ENCODE measurements at places on chromosomes 7 and 10.

GRCh38 chr10:132155723-132156381, 30.9 kb upstream of the DPYSL4 start:
- no peak for DNase-seq
- H3K27me3 ChIP-seq: no peaks in the 10 kb centered on the region
- H3K4me1 ChIP-seq: no peaks in the 10 kb centered on the region
- H3K27ac ChIP-seq: no peak overlapping the region
- no peaks in the 10 kb centered on the region for H3K36me3 ChIP-seq

DNA sequence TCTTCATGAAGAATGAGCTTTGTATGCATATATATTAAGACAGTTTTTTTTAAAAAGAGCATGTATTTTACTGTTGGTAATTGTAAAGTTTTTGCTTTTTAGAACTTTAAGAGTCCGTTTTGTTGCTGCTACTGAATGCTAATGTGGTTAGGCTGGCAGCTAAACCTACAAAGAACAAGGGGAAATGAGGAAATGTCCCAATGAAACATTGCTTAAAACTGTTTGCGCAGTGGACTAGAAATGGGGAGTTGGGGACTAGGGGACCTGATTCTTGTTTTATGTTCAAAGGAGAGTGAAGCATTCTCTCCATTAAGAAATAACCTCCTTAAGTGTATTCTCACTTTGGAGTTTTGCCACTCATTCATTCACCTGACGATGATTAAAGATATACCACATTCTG, 5.7 kb downstream of the NRF1 start:
- no peaks in the 10 kb centered on the region for H3K36me3 ChIP-seq
- H3K4me1 ChIP-seq: peaks cover 7% of the 10 kb centered on the region
- no peak overlapping the region for H3K27ac ChIP-seq
- no peaks in the 10 kb centered on the region for H3K27me3 ChIP-seq

DNA sequence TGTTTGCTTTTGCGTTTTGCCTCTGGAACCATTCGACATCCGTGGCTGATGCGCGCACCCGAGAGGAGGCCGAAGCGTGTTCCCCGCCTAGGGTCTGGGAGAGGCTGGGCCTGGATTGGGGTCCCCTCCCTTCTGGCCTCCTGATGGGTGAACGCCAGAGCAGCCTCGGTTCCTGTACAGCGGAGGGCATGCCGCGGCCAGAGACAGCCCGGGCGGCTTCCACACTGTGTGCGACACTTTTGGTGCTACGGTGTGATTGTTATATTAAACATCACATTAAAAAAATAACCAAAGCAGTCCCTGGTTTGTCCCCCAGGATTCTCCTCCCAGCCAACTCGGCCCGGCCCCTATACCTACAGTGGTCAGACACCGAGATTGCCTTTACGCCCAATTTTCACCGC, 3.7 kb upstream of the HOXA7 start:
- H3K4me3 ChIP-seq: no peak overlapping the region
- peaks cover 86% of the 10 kb centered on the region for H3K27me3 ChIP-seq
- peaks cover 12% of the 10 kb centered on the region for H3K4me1 ChIP-seq
- no peak for DNase-seq
- H3K36me3 ChIP-seq: no peaks in the 10 kb centered on the region
- H3K27ac ChIP-seq: no peak overlapping the region

GRCh38 chr7:159167139-159167538, 22.5 kb upstream of the VIPR2 start:
- DNase-seq: no peak
- no peak overlapping the region for H3K27ac ChIP-seq
- no peak overlapping the region for H3K4me3 ChIP-seq
- H3K27me3 ChIP-seq: no peaks in the 10 kb centered on the region
- H3K4me1 ChIP-seq: no peaks in the 10 kb centered on the region

DNA sequence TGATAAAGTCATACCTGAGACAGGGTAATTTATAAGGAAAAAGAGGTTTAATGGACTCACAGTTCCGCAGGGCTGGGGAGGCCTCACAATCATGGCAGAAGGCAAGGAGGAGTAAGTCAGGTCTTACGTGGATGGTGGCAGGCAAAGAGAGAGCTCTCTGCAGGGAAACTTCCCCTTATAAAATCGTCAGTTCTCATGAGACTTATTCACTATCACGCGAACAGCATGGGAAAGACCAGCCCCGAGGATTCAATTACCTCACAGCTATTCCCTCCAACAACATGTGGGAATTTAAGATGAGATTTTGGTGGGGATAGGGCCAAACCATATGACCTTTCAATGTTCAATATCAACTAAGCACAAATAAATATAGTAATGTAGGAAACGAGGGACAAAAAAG, 559.4 kb upstream of the KCND2 start:
- H3K27ac ChIP-seq: no peak overlapping the region
- H3K27me3 ChIP-seq: no peaks in the 10 kb centered on the region
- H3K4me3 ChIP-seq: no peak overlapping the region
- no peaks in the 10 kb centered on the region for H3K4me1 ChIP-seq
- DNase-seq: no peak

DNA sequence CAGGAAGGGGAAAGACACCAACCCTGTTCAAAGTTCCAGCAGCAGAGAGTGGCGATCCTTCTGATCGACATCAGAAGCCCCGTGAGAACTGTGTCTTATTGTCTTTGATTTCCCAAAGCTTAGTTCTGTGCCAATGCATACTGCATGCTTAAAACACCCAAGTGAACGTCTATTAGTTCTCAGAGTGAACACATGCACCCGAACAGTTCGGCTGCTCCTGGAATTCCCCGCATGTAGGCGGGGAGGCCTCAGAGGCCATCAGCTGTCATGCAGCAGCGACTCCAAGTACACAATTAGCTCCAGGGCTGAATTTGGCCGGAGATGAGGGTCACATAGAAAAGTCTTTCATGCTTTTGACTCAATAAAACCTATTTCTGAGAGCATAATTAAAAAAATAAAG, 276.9 kb downstream of the ZMYND11 start:
- no peaks in the 10 kb centered on the region for H3K27me3 ChIP-seq
- peaks cover 5% of the 10 kb centered on the region for H3K36me3 ChIP-seq
- peaks cover 12% of the 10 kb centered on the region for H3K4me1 ChIP-seq
- no peak overlapping the region for H3K4me3 ChIP-seq

DNA sequence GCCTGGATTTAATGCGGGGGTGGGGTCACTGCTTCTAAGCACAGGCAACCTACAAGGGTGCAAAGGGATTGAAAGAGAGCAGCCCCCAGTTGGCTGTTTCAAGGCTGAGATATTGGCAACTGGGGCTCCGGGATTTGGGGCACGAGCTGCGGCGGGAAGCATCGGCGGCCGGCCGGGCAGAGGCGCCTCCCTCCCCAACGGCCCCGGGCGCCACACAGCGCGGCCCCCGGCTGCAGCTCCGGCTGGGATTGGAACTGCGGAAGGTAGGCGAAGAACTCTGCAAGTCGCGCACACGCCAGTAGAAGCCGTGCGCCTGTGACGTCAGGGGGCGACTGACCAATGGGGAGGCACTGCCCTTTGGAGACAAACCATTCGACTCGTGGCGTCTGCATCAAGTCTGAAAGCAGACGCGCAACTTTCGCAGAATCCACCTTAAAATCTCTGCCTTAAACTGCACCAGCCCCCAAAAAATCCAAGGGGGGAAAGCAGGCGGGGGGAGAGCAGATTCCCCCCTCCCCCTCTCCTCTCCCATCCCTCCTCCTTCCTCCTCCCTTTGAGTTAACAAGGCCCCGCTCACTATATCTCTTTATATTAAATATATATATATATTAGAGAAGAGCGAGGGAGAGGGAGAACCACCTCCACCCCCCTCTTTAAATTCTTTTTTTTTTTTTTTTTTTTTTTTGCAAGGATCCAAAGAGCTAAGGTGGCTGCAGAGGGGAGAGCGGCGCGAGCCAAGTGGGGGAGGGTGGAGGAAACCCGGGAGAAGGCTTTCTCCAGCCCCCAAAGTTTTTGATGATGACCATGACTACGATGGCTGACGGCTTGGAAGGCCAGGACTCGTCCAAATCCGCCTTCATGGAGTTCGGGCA, at the start of gene DLX6:
Gene DLX6 (plus strand): TSS at position 371 of the 872 bp plus-strand sequence. CDS start 425 bp downstream, at position 796.
- H3K27me3 ChIP-seq: no peaks in the 10 kb centered on the region
- no peaks in the 10 kb centered on the region for H3K36me3 ChIP-seq
- peaks cover 29% of the 10 kb centered on the region for H3K4me1 ChIP-seq
- peak within 1 kb of the TSS; percentile 75 for H3K4me3 ChIP-seq
- peak; percentile 99 for DNase-seq

- peaks cover 7% of the 10 kb centered on the region for H3K4me1 ChIP-seq
- no peak overlapping the region for H3K27ac ChIP-seq
- no peaks in the 10 kb centered on the region for H3K36me3 ChIP-seq
- H3K27me3 ChIP-seq: no peaks in the 10 kb centered on the region
- DNase-seq: no peak
- no peak overlapping the region for H3K4me3 ChIP-seq
Measured at GRCh38 chr10:44193166-44193565, 191.7 kb downstream of the CXCL12 start.

DNA sequence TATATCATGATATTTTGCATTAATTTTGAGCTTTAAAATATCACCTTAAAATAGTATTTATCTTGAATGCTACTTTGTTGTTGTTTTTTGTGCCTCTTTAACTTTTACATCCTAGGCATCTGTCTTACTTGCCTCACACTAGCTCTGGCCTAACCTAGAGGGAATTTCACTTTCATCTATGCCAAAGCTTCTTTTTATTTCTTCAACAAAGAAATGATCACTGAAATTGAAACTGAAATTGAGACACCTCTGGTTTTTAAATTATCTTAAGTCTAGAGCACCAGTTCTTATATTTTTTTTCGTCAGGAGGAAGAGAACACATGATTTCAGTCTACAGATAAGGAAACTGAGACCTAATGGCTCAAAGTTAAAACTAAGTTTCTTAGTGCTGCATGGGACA, 3.5 kb upstream of the SCIN start:
- no peak overlapping the region for H3K4me3 ChIP-seq
- no peaks in the 10 kb centered on the region for H3K36me3 ChIP-seq
- no peak overlapping the region for H3K27ac ChIP-seq
- no peak for DNase-seq

GRCh38 chr10:18735711-18736110, 76.5 kb downstream of the ARL5B start:
- no peak overlapping the region for H3K4me3 ChIP-seq
- no peaks in the 10 kb centered on the region for H3K36me3 ChIP-seq
- no peak overlapping the region for H3K27ac ChIP-seq

DNA sequence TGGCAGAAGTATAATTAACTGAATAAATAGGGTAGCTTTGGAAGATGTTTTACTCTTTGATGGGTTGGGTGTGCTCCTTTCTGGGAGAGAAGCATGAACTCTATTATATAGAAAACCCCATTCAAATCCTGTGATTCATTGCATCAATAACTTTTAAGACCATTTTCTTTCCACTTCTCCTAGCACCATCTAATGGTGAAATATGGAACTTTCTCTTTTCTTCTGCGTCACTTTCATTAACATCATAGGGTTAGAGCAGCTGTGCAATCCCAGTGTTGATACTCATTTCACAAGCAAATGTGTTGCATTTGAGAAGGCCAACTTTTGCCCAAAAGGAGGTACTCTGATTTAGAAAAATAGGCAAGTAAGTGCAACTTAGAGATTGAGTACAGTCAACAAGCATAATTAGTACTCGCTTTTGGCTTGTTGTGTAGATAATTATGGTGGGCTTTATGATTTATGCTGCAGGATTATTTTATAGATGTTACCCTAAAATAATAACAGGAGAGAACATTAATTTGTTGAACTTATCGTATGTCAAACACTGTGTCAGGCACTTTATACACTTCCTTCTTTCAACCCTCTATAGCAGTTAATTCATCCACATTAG, 92.9 kb downstream of the CPED1 start:
- H3K27me3 ChIP-seq: no peaks in the 10 kb centered on the region
- no peak overlapping the region for H3K27ac ChIP-seq
- DNase-seq: peak; percentile 91
- H3K4me1 ChIP-seq: no peaks in the 10 kb centered on the region
- no peaks in the 10 kb centered on the region for H3K36me3 ChIP-seq

DNA sequence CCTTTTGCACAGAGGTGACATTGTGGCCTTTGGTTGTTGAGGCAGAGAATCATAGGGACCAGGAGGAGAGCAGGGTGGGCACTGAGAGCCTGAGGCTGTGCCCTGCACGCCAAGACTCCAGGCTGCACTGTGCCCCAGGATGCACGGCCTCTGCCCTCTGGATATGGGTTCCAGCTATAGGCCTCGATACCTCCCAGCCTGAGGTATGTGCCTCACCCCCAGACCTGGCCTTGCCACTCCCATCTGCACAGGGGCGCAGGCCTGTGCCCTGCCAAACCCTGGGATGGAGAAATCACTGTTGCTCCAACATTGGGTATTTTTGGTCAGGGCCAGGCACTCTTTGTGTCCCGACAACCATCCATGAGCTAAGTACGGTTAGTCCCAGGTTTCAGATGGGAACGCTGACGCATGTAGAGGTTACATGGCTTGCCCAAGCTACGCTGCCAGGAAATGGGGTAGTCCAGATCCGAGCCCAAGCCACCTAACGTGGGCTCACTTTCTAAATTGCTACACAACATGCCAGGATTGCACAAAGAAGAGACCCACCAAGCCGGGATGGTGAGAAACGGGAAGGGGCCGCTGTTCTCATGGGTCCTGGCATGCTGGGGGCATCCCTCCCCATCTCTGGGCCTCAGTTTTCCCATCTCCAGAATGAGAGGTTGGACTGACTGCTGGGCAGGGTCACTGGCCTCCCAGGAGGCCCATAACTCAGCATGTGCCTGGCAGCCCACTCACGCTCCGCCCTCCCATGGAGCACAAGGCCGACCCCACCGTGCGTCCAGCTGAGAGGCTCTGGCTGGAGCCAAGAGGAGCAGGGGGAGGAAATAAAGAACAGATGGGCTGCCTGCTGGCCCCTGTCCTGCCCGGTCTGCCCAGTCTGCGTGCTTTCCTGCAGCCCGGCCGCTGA, 44.2 kb downstream of the ZCCHC24 start:
- H3K27ac ChIP-seq: no peak overlapping the region
- H3K4me1 ChIP-seq: peaks cover 59% of the 10 kb centered on the region
- no peak for DNase-seq
- no peaks in the 10 kb centered on the region for H3K36me3 ChIP-seq
- H3K4me3 ChIP-seq: no peak overlapping the region

DNA sequence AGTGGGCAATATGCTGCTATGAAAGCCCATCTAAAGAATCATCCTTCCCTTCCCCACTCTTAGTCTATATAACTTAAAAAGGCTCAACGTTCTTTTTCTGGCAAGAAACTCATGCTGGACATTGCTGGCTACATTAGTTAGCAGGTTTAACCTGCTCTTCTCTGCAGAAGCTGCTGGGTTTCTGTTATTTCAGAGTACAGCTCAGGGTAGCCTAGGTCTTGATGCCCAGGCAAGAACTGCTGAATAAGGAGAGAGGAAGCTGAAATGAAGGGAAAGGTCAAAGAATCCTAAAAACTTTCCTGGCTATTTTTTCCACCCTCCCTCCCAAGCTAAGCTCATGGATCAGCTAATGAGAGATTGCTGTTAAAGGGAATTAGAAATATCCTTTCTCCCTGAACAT, 79.4 kb downstream of the ANKIB1 start:
- H3K36me3 ChIP-seq: no peaks in the 10 kb centered on the region
- no peak for DNase-seq
- no peak overlapping the region for H3K27ac ChIP-seq
- no peak overlapping the region for H3K4me3 ChIP-seq

DNA sequence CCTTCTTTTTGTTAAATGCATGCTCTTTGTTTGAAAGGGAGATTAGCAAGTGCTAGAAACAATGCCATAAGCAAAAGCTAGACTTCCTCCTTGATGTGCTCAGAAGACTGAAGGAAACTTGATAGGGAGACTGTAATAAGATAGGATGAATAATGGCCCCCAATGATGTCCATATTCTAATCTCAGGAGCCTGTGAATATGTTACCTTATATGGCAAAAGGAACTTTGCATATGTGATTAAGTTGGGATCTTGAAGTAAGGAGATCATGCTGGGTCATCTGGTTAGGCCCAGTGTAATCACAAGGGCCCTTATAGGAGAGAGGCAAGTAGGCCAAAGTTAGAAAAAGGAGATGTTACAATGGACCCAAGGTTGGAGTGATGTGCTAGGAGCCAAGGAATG, 13.6 kb upstream of the LIPM start:
- no peaks in the 10 kb centered on the region for H3K27me3 ChIP-seq
- no peak overlapping the region for H3K27ac ChIP-seq
- H3K4me3 ChIP-seq: no peak overlapping the region
